D721Med (cell line): ENCODE measurements at places on chromosomes 13 and 19.

- DNase-seq, result no peak
Measured at GRCh38 chr19:1111641-1112267, 8.0 kb downstream of the GPX4 start.

GRCh38 chr19:29483641-29483920 lies 42.2 kb upstream of the VSTM2B start:
- no peak for DNase-seq

- no peak for DNase-seq
Measured at GRCh38 chr13:111659219-111659775, 338.9 kb downstream of the TEX29 start.

GRCh38 chr13:74103196-74103595 lies 31.0 kb downstream of the KLF12 start:
- DNase-seq, result no peak

DNA sequence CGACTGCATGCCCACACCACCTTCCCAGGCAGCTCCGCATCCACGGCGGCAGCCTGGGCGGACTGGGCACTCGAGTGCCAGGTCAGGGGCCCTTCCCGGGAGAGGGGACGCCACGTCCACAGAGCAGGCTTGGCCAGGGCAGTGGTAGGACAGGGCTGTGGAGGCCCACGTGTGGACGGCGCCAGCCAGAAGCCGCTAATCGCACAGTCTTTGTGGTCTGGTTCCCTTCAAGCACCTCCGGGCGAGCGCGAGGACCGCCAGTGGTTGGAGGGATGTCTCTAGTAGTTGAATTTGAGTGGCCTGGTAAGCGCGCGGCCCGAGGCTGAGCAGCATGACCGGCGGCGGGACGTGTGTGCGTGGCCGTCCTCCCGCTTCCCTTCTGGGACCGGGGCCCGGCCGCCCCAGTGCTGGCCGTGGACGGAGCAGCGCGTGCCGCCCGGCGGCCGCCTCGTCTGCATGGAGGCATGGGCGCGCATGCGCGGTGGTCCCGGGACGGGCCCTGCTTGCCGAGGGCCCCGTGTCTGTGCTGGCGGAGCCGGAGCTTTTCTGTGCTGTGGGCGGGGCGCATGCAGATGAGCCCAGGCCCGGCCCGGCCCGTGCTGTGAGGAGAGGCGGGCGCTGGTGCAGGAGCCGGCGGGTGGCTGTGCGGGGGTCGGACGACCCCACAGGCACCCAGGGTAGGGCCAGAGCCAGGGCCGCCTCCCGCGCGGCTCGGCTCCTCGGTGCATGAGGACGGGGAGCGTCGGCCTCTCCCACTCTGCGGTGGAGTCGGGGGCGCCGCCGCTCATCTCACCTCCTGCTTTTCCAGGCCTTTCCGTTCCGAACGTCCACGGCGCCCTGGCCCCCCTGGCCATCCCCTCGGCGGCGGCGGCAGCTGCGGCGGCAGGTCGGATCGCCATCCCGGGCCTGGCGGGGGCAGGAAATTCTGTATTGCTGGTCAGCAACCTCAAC lies 8.6 kb downstream of the PTBP1 start:
- no peak for DNase-seq

- no peak for DNase-seq
Measured at GRCh38 chr19:55080121-55080967, 4.7 kb downstream of the EPS8L1 start.

DNA sequence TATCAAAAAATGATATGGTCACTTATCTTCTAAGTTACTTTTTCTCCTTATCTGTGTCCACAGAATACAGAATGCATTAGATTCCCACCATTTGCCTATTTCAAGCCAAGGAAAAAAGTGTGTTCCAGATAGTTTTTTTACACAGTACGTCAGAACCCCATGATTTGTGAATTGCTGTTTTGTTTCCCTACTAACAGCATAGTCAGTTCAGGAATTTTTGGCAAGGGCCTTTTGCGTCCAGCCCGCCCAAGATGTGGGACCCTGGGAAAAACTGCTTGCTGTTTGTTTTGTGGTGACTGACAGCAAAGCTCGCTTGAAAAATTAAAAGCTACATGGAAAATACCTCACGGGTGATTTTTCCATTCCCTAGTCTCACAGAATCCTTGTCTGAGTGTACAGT lies 20.4 kb upstream of the FAM216B start:
- no peak for DNase-seq

GRCh38 chr19:56177564-56178243 lies 1.9 kb downstream of the GALP start:
- no peak for DNase-seq

DNA sequence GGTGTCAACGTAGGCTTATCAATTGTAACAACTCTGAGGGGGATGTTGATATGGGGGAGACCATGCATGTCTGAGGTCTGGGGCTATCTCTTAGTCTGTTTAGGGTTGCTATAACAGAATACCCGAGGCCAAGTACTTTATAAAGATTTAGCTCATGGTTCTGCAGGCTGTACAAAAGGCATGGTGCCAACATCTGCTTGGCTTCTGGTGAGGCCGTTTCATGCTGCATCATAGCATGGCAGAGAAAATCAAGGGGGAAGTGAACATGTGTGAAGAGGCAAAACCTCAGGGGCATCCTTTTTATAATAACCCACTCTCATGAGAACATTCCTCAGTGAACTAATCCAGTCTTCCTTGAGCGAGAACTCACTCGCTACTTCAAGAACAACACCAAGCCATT lies 353.8 kb downstream of the ENOX1 start:
- no peak for DNase-seq

DNA sequence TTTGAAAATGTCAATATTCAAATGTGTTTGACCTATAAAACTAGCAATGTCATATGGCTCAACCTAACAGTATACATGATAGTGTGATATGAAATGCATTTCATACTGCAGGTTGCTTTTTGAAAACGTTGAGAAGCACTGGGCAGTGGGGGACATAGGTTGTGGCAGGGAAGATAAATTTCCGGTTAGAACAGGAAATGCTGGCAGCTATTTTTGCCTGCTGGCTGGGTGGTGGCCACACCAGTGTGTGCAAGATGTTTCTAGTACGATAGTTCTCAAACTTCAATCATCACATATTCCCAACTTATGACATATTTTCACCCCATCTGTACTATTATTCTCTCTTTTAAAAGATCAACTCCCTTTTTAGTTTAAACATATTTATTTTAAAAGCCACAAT lies 17.2 kb downstream of the FXYD5 start:
- no peak for DNase-seq

DNA sequence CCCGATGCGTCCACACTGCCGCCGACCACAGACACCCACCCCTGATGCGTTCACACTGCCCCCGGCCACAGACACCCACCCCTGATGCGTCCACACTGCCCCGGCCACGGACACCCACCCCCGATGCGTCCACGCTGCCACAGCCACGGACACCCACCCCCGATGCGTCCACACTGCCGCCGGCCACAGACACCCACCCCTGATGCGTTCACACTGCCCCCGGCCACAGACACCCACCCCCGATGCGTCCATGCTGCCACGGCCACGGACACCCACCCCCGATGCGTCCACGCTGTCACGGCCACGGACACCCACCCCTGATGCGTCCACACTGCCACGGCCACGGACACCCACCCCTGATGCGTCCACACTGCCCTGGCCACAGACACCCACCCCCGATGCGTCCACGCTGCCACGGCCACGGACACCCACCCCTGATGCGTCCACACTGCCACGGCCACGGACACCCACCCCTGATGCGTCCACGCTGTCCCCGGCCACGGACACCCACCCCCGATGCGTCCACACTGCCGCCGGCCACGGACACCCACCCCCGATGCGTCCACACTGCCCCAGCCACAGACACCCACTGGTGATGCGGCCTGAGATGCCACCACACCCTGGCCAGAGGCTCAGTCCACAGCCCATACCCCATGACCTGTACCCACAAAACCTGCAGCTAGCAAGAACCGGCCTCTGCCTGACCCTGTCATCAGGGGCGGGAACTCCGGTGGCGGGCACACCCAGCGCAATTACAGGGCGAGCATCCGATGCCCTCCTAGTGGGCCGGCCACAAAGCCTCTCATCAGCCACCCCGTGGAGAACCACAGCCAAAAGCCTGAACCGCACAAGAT lies 28.4 kb downstream of the RASA3 start:
- DNase-seq, result no peak

DNA sequence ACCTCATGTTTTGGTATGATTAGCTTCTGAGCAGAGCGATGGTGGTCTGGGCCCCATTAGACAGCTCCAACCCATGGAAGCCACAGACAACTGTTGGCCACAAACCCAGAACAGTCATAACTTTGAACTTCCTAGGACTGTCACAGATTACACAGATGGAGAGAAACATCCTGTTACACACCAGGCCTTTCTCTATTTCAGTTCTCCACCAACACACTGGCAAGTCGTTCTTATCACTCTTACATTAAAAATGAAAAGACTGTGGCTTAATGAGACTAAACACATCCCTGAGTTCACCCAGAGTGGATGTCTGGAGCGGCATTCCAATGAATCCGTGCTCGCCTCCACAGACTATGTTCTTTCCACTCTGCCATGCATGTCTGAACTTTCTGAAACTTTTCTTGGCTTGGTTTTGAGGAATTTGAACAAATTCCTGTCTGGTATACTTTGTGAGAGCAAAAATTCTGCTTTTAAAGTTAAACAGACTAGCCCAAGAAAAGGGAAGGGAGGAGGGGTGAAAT lies 109.1 kb downstream of the NALCN start:
- DNase-seq, result no peak

DNA sequence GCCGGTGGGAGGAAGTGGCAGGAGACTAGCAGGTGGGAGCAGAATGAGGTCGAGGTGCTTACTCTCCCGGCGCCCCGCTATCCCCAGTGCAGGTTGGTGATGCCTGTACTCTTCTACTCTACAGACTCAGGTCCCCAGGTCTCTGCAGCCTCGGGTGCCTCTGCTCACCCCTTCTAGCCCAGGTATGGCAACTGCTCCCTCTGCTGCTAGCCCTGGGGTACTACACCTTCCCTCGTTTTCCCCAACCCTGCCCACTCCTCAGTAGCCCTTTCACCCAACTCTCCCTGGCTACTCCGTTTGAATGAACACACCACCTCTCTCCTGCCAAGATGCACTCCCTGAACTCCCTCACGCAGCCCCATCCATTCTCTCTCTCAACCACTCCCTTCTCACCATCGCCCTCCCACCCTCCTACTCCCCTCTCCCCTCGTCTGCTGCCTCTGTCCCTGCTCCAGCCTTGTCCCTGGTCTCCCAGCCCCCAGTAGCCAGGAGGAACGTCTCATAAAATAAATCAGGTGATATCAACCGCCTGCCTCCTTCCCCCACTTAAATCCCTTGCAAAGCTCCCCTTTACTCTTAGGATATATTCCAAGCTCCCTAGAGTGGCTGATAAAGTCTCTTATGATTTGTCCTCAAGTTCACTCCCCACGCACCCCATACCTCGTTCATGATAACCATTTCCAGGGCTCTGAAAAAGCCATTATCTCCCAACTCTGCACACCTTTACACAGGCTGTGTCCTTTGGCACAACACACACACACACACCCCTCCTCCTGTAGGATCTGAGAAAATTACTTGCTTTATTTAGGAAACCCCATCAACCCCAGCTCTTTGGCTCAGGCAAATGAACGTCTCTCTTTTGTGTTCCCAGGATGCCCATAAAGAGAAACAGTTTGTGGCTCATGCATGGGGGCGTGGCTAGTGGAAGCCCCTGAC lies 8.2 kb upstream of the MEIS3 start:
- no peak for DNase-seq

GRCh38 chr13:92991692-92992091 lies 234.9 kb upstream of the GPC6 start:
- no peak for DNase-seq

GRCh38 chr13:77028202-77028601 lies 1.2 kb upstream of the FBXL3 start:
- DNase-seq, result no peak

DNA sequence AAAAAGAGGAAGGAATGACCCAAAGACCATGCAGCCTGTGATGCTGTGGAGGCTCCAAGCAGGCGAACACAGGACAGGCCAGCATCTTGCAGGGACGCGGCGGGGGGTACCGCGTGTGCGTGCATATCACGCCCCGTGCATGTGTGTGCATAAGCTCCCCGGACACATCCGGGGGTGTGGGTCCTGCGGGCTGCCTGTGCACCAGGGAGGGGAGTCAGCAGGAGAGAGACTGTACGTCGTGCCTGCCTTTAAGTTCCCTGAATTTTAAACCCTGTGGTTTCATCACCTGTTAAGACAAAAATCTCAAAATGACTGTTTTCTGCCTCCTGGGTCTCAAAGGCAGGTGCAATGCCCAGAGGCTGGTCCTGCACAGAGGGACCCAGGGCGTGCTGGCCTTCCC lies 16.6 kb downstream of the ADAT3 start:
- DNase-seq, result no peak

DNA sequence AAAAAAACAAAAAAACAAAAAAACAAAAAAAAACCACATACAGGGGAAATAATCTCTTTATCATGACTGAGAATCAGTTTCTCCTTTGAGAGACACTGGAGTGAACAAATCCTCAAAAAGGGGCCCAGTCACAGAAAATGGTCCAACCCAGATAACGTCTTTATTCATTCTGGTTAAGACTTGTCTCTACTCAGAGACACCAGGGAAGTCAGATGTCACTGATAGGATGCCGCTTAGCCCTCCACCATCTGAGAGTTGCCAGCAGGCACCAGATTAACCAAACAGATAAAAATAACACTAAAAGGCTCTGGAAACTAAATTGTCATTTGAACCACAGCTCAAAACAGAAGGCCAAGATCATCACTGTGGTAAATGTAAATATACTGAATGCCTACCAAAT lies 1163.4 kb upstream of the ATXN8OS start:
- no peak for DNase-seq

DNA sequence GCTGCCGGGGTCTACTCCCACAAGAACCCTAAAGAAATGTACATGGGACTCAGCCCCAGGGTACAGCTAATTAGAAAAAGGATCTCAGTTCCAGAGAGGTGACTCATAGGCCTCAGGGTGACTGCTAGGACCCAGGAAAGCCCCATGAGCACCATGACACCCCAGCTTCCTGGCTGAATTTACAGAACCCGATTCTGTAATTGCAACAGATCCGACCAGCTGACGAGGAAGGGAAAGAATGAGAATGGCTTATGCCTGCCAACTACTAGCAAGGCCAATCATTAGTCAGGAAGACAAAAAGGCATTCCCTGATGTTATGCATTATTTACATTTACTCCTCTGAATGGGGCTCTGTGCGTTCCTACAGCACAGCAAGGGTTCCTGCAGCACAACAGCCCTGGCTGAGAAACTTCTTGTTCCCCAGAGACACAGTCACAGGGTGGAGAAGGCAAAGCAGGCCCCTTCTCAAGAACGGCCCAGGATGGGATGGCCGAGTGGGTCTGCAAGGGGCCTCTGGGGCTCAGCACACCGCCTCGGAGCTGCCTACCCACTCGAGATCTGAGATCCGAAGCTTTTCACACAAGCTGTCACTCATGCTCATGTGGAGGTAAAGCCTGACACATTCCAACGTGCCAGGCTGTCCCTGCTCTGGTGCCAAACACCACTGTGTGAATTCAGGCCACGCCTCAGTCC lies 27.2 kb downstream of the PBX4 start:
- peak; percentile 11 for DNase-seq

- DNase-seq, result no peak
Measured at GRCh38 chr19:7265963-7266362, 28.3 kb downstream of the INSR start.

DNA sequence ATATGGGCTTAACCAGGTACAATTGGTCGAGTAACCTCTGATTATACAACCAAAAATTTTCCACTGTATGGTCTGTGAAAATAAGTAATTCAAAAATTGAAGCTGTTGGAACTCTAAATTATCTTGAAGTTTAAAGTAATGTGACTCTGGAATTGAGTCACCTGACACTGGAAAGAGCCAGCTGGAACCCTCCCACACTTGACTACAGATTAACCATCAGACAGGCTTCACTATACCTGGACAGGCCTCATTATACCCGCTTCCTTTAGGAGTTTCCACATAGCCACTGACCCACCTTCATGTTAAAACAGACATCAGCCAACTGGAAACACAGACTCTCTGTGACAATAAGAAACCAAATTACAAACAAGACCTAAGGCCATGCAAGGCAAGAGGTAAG lies 1.3 kb downstream of the ZNF433 start:
- DNase-seq, result no peak
